ENCODE measurements at places on chromosomes 2 and 18.

- DNase-seq: no peak
Measured at GRCh38 chr18:8708670-8709069, 3.3 kb downstream of the MTCL1 start.

- no peak for DNase-seq
Measured at GRCh38 chr2:40259900-40260299, 192.0 kb downstream of the SLC8A1 start.

- no peak for DNase-seq
Measured at GRCh38 chr2:24722141-24722790, 70.9 kb downstream of the PTRHD1 start.

DNA sequence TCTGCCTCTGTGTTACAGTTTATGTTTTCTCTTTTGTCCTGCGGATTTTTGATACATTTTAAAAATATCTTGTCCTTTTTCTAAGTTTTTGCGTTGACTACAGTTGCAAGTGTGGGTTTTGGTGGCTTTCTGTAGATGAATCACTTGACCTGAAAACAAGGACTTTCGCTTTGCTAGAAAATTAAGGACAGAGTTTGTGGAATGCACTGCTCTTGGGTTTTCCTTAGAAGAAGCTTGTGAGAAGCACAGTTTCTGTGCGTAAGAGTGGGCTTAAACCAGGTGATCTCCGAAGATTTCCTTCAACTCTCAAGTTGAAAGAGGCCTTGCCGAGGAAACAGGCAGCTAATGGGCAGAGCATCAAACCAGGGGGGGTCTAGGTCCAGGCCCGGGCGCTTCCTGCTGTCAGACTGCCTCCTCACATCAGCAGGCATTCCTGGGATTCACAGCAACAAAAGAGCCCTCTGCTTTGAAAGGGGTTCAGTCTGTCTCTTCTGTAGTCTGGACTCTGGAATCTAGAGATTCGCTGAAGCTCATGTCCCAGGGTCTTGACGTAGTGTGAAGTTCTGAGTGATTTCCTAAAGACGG is 17.3 kb downstream of the NCK2 start:
- DNase-seq: no peak

DNA sequence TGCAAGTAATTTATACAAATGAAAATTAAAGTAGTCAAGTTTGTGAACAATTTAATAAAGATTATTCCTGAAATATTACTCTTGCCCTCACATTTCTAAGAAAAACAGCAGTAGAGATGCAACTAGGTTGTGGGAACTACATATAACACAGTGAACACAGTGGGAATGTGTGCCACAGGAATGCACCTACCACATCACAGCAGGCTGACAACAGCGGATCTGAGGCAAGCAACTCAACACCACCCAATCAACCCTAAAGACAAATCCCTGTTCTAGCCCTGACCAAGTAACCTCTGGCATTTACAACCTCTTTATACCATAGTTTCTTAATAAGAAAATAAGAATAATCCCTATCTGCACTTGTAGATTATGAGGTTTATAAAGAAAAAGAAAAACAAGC is 23.4 kb downstream of the MBOAT2 start:
- no peak for DNase-seq

All from HL-60 (cell line).